ENCODE measurements at places on chromosomes 1 and 21.

DNA sequence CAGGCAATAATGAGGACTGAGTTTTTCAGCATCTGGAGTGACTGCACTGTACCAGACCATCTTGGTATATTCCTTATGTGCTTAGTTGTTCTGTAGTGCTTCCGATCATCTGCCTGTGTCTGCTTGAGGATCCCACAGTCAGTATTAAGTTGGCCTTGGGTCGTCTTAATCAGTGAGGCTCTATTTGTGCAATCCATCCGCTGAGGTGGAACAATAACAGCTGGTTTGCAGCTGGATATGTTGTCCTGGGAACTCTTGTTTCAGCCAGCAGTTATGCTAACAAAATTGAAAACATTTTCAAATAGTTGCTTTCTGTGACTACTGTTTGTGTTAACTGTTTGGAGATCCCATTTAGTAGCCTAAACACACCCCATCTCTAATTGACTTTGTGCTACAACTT is 73.7 kb downstream of the LAMC1 start:
- no peak for DNase-seq

DNA sequence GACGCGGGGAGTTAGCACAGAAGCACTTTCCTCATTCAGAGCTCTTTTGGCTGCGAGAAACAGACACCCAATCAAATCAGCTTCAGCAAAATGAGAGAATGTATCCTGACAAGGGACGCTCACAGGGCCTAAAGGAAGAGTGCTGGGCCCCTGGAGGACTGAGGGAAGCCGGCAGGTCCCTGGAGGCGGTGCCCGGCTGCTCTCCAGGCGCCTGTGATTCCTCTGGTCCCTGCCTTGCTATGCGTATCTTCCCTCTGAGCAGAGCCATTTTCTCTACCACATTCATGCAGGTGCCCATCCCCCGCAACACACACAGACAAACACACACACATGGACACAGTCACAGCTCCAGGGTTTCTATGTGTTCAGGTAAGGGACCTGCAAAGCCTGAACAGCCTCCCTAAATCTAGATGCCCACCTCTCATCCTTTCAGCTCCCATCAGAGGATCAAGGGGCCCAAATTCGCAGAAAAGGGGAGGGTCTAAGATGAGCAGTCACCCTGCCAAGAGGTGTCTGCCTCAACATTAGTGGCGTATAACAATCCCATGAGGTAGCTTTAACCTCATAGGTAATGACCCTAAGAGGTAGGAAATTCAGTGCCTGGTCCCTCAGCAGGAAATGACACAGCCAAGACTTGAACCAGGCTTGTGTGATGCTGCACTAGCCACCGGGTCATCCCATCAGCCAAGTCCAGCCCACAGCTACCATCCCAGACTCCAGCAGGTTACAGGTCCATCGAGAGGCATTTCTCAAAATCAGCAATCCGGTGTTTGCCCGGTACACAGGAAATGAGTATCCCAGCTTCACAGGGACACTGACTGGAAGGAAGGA is 29.0 kb downstream of the PTAFR start:
- no peak for DNase-seq

- no peak for DNase-seq
These were observed 52.7 kb upstream of the DIRAS3 start for GRCh38 chr1:68103011-68103545.

- no peak for DNase-seq
These were observed 25.5 kb upstream of the GRHL3 start for GRCh38 chr1:24293392-24294227.

DNA sequence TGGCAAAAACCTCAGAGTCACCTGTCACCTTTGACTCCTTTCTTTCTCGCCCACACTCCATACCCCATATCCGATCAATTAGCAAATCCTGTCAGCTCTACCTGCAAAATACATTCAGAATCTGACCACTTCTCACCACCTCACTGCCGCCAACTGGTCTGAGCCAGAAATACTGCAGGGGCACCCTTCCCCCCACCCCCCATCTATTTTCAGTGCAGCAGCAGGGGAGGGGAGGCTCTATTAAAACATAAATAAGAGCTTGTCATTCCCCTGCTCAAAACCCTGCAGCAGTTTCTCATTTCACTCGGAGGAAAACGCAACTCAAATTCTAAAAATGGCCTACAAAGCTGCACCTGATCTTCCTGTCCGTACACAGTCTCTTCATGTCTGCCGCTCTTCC is 3.9 kb downstream of the PKLR start:
- DNase-seq, result no peak

GRCh38 chr1:83130886-83131691 is 867.8 kb downstream of the TTLL7 start:
- DNase-seq, result no peak

GRCh38 chr21:16534408-16535101 is 804.8 kb downstream of the USP25 start:
- no peak for DNase-seq

- no peak for DNase-seq
These were observed 16.4 kb upstream of the KCNN3 start for GRCh38 chr1:154886281-154887015.

DNA sequence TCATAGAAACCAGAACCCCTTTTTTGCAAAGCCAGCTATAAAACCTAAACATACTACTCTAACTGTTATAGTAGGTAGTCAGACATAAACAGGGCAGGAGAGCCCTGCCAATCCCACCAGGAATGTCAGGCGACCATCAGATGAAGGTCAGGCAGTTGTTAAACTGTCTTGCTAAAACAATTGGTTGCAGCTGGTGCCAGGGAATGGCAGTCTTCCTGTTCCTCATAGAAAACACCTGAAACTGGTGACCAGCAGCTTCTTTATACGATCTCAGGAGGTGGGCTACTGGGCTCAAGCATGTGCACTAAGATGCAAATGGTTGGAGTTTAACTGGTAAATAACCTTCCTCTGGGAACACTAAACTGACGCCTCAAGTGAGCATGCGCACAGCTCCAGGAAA is 224.1 kb downstream of the COL11A1 start:
- DNase-seq, result no peak

GRCh38 chr1:54300401-54300800 is 100.4 kb downstream of the MRPL37 start:
- no peak for DNase-seq

DNA sequence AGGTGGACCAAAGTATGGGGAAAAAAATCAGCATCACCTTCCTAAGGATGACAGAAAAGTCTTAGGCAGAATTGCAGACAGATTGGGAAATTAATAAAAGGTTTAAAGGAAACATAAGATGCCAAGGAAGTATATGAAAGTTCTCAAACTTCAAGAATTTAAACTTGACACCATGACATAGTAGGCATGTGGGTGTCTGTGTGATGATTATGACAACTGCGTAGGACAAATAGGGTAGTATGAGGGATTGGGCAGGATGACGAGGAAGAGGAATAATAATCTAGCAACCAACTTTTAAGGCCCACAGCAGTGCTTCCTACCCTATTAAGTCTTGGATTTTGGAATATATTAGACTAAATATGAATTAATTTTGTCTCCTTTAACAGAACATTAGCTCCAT is 52.4 kb downstream of the HNRNPR start:
- no peak for DNase-seq

DNA sequence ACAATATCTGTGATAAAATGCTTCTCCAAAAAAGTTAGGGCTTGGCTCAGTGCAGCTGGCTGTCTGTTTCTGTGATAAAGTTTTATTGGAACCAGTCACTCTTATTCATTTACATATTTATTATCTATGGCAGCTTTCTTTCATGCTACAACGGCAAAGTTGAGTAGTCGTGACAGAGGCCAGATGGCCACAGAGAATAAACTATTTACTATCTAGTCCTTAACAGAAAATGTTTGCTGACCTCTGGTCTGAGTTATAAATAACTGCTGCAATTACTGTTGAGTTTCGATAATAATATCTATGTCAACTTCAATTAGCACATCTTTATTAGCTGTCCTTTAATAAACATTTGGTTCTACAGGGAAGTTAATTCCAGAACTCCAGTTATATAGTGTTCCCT is 180.2 kb upstream of the RUNX1 start:
- no peak for DNase-seq

DNA sequence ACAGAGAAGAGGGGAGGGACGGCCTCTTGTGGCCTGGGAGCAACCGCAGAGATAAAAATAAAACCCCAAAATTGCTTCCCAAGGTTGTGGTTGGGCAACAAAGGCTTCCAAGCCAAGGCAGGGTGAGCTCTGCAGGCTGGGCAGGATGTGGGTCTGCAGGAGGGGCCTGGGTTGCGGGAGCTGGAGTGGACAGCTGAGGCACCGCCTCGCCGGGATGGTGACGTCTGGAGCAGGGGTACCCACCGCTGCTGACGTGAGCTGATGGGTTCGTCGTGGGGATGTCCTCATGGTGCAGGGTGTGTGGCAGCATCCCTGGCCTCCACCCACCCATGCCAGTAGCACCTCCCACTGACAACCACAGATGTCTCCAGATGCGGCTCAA is 3.7 kb downstream of the AURKAIP1 start:
- DNase-seq, result no peak

- peak; percentile 51 for DNase-seq
These were observed 123.5 kb downstream of the PTPN14 start for GRCh38 chr1:214427871-214428277.

- DNase-seq, result no peak
These were observed 13.9 kb downstream of the UBIAD1 start for GRCh38 chr1:11286735-11287410.

DNA sequence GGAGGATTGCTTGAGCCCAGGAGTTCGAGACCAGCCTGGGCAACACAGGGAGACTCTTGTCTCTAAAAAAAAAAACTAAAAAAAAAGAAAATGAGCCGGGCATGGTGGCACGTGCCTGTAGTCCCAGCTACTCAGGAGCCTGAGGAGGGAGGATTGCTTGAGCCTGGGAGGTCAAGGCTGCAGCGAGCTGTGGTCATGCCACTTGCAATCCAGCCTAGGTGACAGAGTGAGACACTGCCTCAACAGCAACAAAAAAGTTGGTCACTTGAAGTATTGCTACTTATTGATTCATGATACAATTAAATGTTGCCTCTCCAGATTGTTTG is 57.9 kb upstream of the CXADR start:
- no peak for DNase-seq

- DNase-seq, result no peak
These were observed 1.6 kb upstream of the ZNF124 start for GRCh38 chr1:247173431-247173830.

- DNase-seq, result no peak
These were observed 35.2 kb downstream of the CCN1 start for GRCh38 chr1:85615586-85616363.

DNA sequence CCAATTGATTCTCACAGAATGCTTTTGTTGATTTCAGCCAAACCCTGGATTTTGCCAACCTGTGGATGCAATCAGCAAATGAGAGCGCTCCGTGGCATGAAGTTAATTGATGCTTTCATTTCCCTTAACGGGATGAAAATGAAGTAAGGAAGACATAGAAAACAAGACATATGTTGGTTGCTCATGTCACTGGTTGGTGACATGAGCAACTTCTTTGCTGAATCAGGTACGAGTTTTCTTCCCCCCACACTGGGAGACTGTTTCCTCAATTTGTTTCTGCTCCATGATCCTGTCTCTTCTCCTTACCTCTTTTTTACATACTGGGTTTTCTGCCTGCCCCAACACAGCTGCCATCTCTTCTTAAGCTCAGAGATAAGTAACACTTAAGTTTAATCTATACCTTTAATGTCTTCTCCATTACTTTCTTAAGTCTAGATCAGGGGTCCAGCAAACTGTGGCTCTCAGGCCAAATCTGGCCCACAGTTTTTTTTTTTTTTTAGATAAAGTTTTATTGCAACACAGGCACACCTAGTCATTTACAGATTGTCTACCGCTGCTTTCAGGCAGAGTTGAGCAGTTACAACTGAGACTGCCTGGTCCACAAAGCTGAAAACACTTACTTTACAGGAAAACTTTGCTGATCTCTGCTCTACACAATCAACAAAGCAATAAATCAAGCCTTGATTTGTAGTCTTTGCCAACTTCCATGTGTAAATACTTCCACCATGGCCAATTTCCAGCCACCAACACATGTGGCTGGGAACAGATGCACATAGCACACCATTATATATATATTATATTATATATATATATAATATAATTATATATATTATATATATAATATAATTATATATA is 13.3 kb downstream of the GPR157 start:
- no peak for DNase-seq

DNA sequence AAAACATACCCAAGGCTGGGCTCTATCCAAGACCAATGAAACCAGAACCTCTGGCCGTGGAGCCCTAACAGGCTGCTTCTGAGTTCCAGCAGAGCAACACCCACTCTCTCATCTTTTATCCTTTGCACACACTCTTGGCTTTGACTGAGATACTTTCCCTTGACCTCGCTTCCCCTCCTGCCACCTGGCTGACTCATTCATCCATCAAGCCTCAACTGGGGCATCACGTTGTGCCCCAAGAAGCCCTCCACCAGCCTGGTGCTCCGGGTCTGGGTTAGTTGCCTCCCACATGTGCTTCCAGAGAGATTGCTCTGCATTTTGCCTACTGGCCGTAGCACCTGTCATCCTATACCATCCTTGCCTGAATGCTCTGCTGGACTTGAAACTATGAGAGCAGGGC is 34.5 kb upstream of the SERBP1 start:
- DNase-seq, result no peak

- DNase-seq, result no peak
These were observed 57.4 kb upstream of the NRIP1 start for GRCh38 chr21:15122241-15122640.

GRCh38 chr1:29991025-29991424 is 732.4 kb downstream of the MATN1 start:
- no peak for DNase-seq

DNA sequence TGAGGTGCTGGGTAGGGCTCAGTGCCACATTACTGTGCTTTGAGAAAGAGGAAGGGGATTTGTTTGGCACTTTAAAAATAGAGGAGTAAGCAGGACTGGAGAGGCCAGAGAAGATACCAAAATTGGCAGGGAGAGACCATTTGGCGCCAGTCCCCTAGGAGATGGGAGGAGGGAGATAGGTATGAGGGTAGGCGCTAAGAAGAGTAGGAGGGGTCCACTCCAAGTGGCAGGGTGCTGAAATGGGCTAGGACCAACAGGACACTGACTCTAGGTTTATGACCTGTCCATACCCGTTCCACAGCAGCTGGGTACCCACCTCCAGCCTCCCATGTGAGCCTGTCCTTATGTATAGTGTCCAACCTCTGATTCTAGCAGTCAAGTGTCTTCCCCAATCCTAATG is 1.0 kb upstream of the CRTC2 start:
- no peak for DNase-seq

DNA sequence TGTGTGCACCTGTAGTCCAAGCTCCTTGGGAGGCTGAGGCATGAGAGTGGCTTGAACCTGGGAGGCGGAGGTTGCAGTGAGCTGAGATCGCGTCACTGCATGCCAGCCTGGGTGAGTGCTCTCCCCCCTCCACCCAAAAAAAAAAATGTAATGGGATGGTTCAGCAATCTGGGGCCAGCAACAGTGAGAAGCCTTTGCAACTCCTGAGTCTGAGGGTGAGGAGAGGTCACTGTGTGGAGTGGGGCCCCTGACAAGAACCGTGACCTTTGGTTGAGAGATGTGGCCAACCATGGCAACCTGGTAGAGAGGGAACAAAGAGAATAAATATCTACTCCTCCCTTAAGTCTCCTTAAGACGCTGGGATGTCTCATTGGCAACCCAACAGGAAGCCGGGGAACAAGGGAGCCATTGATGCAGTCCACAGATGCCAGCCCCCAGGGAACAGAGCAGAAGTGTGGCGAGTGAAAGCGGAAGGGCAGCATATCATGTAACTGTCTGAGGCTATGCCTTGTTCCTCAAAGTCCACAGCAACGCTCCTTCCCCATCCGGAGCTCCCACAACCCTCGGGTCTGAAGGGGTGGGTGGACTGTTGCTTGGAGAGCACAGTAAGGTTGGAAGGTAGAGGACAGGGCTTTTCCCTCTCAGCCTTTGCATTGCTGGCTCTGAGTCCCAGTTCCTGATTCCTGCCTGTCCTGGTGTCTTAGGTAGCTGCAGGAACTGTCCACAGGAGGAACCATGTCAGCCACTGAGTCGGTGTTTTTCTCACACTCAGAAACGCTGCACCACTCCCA is 8.3 kb downstream of the TRNP1 start:
- no peak for DNase-seq
